ENCODE measurements at places on chromosomes 3 and 15.
A peak's percentile ranks its signal among the peaks of the same experiment; 100 is the strongest.

GRCh38 chr3:102745881-102746280, 311.1 kb downstream of the ZPLD1 start:
- no peak for DNase-seq
- no peak overlapping the region for H3K27ac ChIP-seq
- H3K27me3 ChIP-seq: no peaks in the 10 kb centered on the region
- H3K4me3 ChIP-seq: no peak overlapping the region
- H3K4me1 ChIP-seq: no peaks in the 10 kb centered on the region

DNA sequence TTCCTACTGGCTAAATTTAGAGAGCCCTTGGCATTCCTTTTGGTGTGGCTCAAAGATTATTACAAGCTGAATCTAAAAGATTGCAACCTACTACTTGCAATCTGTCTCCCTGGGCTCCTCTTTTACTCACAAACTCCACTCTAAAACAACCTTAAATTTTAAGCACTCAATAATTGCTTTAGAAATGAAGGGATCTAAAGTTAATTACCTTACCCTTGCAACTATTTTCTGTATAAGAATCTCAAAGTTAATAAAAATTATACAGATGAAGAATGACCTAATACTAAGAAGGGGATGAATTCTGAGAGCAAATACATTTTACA, 60.2 kb downstream of the ESYT3 start:
- peaks cover 7% of the 10 kb centered on the region for H3K36me3 ChIP-seq
- DNase-seq: no peak
- H3K4me3 ChIP-seq: no peak overlapping the region

DNA sequence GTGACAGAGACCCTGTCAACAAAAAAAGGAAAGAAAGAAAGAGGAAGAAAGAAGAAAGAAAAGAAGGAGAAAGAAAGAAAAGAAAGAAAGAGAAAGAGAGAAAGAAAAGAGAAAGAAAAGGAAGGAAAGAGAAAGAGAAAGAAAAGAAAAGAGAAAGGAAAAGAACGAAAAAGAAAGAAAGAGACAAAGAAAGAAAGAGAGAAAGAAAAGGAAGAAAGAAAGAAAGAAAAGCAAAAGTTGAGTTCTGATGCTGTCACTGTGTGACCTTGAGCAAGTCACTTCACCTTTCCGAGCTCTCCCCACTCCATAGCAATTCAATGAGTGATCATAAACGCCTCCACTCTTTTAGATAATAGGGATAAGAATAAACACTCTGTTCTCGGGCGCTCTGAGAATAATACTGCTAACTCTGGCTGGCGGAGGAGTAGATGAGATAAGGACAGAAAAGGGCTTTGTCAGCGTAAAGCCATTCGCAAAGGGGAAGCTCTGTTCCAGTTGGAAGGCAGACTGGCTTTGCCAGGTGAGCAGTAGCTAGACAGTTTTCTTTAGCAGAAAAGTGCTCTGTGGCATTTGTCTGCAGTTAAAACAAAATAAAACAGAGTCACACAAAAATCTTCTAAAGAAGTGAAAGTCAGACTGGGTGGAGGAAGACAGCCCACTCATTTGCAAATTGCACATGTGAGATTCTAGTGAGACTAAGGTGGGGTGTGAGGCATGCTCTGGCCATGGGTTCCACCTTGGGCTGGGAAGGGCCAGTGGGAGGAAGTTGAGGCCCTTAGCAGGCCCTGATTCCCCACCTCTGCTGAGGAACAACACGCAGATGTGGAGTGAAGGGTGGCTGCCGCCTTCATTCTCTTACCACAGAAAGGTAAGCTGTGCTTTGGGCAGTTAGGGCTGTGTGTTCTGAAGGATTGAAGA, 9.6 kb upstream of the FLNB start:
- no peaks in the 10 kb centered on the region for H3K36me3 ChIP-seq
- peak overlapping the region; percentile 51 for H3K4me3 ChIP-seq
- DNase-seq: peak; percentile 14
- no peaks in the 10 kb centered on the region for H3K27me3 ChIP-seq
- H3K4me1 ChIP-seq: peaks cover 26% of the 10 kb centered on the region
- peak overlapping the region; percentile 82 for H3K27ac ChIP-seq

- H3K4me1 ChIP-seq: no peaks in the 10 kb centered on the region
- no peaks in the 10 kb centered on the region for H3K27me3 ChIP-seq
- DNase-seq: no peak
- no peaks in the 10 kb centered on the region for H3K36me3 ChIP-seq
- no peak overlapping the region for H3K4me3 ChIP-seq
These were observed 54.3 kb downstream of the LRRN1 start for GRCh38 chr3:3853544-3853943.

- no peak overlapping the region for H3K27ac ChIP-seq
- peaks cover 2% of the 10 kb centered on the region for H3K4me1 ChIP-seq
- no peaks in the 10 kb centered on the region for H3K36me3 ChIP-seq
These were observed 10.6 kb upstream of the SLC9C1 start for GRCh38 chr3:112304611-112305010.

DNA sequence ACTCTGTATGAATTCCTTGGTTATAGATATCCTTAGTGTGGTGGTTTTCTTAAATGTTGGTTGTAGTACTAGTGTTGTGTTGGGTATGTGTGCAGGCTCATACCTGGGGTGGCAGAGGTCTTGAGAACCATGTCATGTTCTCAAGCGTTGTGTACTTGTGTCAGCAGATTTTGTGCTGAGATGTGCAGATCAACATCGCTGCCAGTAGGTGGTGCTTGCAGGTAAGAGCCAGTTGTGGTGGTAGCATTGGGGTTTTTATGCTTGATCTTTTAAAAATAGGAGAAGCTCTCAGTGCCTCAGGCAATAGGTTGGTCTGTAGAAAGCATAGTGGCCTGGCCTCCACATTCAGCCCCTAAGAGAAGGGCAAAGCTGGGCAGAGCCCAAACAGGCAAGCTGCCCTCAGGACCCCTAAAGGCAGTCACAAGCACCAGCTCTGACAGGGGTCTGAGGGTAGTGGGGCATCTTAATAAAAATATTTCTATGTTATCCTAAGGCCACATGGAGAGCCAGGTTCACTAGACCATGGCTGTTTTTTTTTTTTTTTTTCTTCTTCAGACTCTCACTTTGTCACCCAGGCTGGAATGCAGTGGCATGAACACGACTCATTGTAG, 164.0 kb downstream of the IL20RB start:
- peaks cover 4% of the 10 kb centered on the region for H3K4me1 ChIP-seq
- peaks cover 9% of the 10 kb centered on the region for H3K27me3 ChIP-seq
- no peaks in the 10 kb centered on the region for H3K36me3 ChIP-seq
- peak; percentile 44 for DNase-seq
- no peak overlapping the region for H3K27ac ChIP-seq

Data from activated CD4-positive, alpha-beta T cell treated with anti-CD3 and anti-CD28 coated beads, Interleukin-2, amount 10 ng/mL, durations not matched to agents 7 days and 5 days (primary cell).